ENCODE measurements at places on chromosomes 12 and 14.

GRCh38 chr14:71248194-71248593, 340.9 kb downstream of the PCNX1 start:
- no peak for DNase-seq

GRCh38 chr12:108482717-108483212, 32.3 kb upstream of the FICD start:
- no peak for DNase-seq

- DNase-seq = no peak
Observed at GRCh38 chr12:121293603-121294002, 2.9 kb downstream of the CAMKK2 start.

GRCh38 chr12:112908548-112908947, 1.8 kb downstream of the OAS1 start:
- DNase-seq = no peak

GRCh38 chr14:60093606-60094005, 1.9 kb downstream of the PCNX4 start:
- no peak for DNase-seq
